ENCODE measurements at places on chromosomes 5 and 9.
A peak's percentile ranks its signal among the peaks of the same experiment; 100 is the strongest.

DNA sequence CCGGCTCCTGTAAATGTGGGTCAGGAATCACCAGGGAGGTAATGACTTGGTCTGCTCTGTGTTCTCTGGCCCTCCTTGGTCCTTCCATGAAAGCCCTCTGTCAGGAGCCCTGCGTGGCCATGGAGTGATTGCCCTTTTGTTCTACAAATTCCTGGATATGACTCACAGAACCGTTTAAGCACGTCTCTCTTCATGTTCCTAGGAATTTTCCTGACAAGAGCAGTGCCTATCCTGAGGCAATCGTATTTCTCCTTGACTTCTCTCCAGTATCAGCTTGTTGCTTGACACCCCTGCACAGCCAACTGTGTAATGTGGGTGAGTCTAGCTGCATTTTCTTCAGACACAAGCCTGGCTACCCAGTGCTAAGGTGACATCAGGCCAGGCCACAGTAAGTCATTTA, 274.3 kb upstream of the ZNF462 start:
- no peak for DNase-seq
- no peaks in the 10 kb centered on the region for H3K27me3 ChIP-seq
- H3K36me3 ChIP-seq = no peaks in the 10 kb centered on the region
- no peaks in the 10 kb centered on the region for H3K4me1 ChIP-seq

DNA sequence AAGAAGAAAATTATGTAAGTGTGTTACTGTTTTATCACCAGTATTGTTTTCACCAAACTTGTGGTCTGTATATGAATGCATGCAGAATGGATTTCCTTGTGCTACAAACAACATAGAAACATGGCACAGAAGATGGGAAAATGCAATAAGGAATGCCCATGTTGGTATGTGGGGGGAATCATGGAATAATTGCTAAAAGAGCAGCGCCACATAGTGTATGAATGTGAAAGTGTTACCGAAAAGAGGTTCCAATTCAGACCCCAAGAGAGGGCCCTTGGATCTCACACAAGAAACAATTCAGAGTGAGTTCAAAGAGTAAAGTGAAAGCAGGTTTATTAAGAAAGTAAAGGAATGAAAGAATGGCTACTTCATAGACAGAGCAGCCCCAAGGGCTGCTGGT, 26.4 kb upstream of the TYRP1 start:
- H3K4me3 ChIP-seq = no peak overlapping the region
- DNase-seq = no peak
- no peaks in the 10 kb centered on the region for H3K36me3 ChIP-seq
- H3K27me3 ChIP-seq = no peaks in the 10 kb centered on the region
- no peaks in the 10 kb centered on the region for H3K4me1 ChIP-seq

DNA sequence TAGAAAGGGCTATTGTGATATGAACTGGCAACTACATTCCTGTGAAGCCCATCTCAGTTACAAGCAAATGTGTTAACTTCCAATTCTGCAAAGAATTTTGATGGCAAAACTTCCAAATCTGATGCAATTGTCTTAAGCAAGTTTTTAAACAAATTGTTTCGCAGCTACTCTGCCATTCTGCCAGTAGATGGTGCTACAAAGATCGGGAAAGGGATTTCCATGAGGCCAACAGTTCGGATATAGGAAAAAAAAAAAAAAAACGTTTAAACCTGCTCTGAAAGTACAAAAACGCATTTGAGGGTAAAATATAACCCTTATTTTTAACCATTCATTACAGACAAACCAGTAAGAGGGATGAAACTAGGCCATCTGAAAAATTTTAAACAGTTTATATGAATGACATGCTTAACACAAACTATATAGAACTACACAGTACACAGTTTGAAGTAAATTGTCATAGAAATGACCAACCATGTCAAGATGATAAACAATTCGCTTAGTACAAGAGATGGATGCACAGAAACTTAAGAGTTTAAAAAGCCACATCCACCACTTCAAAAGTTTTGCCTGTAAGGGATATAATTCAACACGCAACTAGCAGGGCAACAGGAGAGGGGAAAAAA, 2.2 kb downstream of the HNRNPA0 start:
- peak overlapping the region; percentile 95 for H3K4me3 ChIP-seq
- no peaks in the 10 kb centered on the region for H3K27me3 ChIP-seq
- H3K27ac ChIP-seq = peak overlapping the region; percentile 100
- H3K4me1 ChIP-seq = peaks cover 35% of the 10 kb centered on the region
- H3K36me3 ChIP-seq = peaks cover 34% of the 10 kb centered on the region

GRCh38 chr5:127529904-127530682, 12.7 kb downstream of the PRRC1 start:
- H3K4me1 ChIP-seq = no peaks in the 10 kb centered on the region
- no peak overlapping the region for H3K27ac ChIP-seq
- no peaks in the 10 kb centered on the region for H3K27me3 ChIP-seq

- DNase-seq = no peak
- no peak overlapping the region for H3K4me3 ChIP-seq
- H3K27me3 ChIP-seq = no peaks in the 10 kb centered on the region
- no peak overlapping the region for H3K27ac ChIP-seq
Measured at GRCh38 chr9:19140259-19140658, 13.0 kb upstream of the PLIN2 start.
